GM23338 (cell line): ENCODE measurements at places on chromosomes 2 and 18. TPM values are rescaled to one million over a fixed set of nuclear protein-coding genes. Genes with fewer than 3 reads are reported as not detected.
A peak's percentile ranks its signal among the peaks of the same experiment; 100 is the strongest.

GRCh38 chr18:10872304-10872703 lies 277.1 kb downstream of the PIEZO2 start:
- H3K4me1 ChIP-seq = no peaks in the 10 kb centered on the region
- no peaks in the 10 kb centered on the region for H3K27me3 ChIP-seq
- no peaks in the 10 kb centered on the region for H3K36me3 ChIP-seq
- no peak for DNase-seq
- no peak overlapping the region for H3K4me3 ChIP-seq

Gene GAREM2
- total RNA-seq = 20.8 and 23.8 TPM in 2 replicates

- H3K27ac ChIP-seq = no peak overlapping the region
- no peaks in the 10 kb centered on the region for H3K27me3 ChIP-seq
- no peaks in the 10 kb centered on the region for H3K4me1 ChIP-seq
- no peaks in the 10 kb centered on the region for H3K36me3 ChIP-seq
These were observed 21.8 kb upstream of the GIGYF2 start for GRCh38 chr2:232675381-232675780.

Gene MC2R
- not detected in 2 replicates for total RNA-seq

Gene DSG1
- 0.04 TPM in 1 of 2 replicates, not detected in the other for total RNA-seq

- H3K27me3 ChIP-seq = no peaks in the 10 kb centered on the region
- no peaks in the 10 kb centered on the region for H3K36me3 ChIP-seq
- no peak for DNase-seq
- H3K4me1 ChIP-seq = peaks cover 12% of the 10 kb centered on the region
These were observed 71.5 kb upstream of the TTC39C start for GRCh38 chr18:23943104-23943503.

Gene FKBP1B
- total RNA-seq = 48.2 and 51.3 TPM in 2 replicates

DNA sequence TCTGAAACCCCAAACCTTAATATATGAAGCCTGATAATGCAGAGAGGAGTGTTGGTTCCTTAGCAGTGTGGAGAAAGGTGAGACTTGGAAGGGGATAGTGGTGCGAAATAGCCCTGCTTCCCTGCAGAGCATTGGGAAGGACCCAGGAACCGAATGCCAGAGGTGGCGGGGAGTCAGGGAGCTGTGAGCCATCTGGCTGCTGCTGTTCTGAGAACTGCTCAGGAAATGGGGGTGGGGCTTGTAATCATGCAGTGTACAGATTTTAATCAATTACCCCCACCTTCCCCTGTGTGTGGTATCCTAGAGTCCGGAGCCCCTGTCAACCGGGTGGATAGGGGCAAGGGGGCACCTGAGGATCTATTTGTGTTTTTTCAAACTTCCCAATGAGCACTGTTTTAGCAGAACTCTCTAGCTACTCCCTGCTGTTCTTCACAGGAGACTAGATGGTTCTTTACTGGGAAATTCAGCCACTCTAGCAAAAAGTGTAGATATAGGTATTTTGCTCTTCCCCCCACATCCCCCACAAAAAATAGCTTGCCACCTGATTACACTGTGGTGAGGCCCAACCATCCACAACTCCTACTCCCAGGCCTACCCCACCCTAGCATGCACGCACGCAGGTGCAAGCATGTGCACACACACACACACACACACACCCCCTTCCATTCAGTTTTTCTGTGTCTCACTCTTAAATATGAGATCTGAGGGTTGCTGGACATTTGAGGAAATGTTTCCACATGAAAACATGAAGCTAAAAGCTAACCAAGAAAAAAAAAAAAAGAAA lies 30.1 kb upstream of the MBOAT2 start:
- no peaks in the 10 kb centered on the region for H3K27me3 ChIP-seq
- H3K27ac ChIP-seq = no peak overlapping the region
- H3K4me1 ChIP-seq = no peaks in the 10 kb centered on the region; the same call in 1 of the 2 replicates
- peak; percentile 58 for DNase-seq
- H3K36me3 ChIP-seq = 0 out of 2 replicates have a peak, but pooled peaks cover 5% of the 10 kb centered on the region

Gene CHRNG
- total RNA-seq = not detected in 2 replicates

Gene CRYBA2
- not detected in 2 replicates for total RNA-seq

Gene GATA6
- total RNA-seq = not detected in 2 replicates

DNA sequence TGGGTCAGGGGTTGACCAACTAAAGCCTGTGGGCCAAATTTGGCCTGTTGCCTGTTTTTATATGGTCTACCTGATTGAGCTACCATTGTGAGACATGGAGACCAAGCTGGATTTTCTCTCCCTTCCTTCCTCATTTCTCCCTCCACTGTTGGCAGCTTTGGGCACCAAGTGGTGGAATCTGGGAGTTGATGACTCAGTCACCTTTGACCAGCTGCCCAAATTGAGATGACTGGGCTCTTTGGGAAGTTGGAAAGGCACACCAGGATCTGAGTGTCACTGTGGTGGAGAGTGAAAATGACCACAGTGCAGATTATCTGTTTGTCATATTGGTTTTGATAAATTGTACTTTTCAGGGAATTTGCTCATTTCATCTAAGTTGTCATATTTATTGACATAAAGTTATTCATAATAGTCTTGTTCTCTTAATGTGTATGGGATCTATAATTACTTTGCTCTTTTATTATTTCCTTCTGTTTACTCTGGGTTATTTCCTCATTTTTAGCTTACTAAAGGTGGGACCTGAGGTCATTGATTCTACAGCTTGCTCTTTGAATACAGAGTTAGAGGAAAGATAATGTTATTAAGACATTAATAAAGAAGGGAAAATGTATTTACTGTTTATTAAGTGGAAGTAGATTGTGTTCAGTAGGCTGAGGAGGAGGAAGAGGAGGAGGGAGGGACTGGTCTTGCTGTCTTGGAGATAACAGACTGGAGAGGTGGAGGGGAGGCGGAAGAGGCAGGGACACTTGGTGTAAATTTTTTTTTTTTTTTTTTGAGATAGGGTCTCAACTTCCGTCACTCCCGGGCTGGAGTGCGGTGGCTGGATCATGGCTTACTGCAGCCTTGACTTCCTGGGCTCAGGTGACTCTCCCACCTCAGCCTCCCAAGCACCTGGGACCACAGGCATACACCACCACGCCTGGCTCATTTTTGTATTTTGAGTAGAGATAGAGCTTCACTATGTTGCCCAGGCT lies 31.8 kb downstream of the AGFG1 start:
- H3K27me3 ChIP-seq = no peaks in the 10 kb centered on the region
- no peaks in the 10 kb centered on the region for H3K36me3 ChIP-seq
- H3K4me1 ChIP-seq = peaks cover 13% of the 10 kb centered on the region; the same call in 1 of the 2 replicates
- DNase-seq = no peak
- H3K4me3 ChIP-seq = no peak overlapping the region

DNA sequence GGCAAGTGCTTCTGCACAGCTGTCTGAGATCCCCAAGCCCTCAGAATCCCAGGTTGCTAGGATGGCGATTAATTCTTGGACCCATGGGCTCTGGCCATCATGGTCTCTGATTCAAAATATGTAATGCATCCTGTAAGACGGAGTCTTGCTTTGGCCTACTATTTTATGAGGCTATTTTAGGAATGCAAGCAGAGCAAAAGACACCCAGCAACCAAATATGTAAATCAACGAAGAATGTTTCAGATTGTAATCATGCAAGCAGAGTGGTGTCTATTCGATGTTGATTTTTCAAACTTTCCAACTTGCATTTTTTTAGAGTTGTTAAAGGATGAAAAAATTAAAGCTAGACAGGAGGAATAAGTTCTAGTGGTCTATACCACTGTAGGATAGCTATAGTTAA lies 154.8 kb downstream of the COL6A3 start:
- no peaks in the 10 kb centered on the region for H3K27me3 ChIP-seq
- DNase-seq = no peak
- no peak overlapping the region for H3K4me3 ChIP-seq

DNA sequence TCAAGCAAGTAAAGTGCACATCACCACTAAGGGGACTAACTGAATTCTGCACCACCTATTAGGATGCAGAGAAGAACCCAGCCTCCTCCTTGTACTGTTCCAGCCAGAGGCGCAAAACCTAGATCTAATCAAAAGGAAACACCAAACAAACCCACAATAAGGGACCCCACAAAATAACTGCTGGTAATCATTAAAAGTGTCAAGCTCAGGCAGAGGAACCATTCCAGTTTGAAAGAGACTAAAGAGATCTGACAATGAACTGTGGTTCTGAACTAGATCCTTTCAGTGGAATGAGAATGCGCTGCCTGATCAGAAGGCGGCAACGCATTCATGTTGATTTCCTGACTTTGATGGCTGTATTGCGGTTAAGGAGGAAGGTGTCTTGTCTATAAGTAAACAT lies 16.8 kb downstream of the HDLBP start:
- no peaks in the 10 kb centered on the region for H3K36me3 ChIP-seq
- no peak overlapping the region for H3K4me3 ChIP-seq
- H3K4me1 ChIP-seq = no peaks in the 10 kb centered on the region; the same call in 1 of the 2 replicates
- H3K27ac ChIP-seq = no peak overlapping the region
- no peaks in the 10 kb centered on the region for H3K27me3 ChIP-seq

Gene TAF4B
- total RNA-seq = 15.2 and 27.3 TPM in 2 replicates

DNA sequence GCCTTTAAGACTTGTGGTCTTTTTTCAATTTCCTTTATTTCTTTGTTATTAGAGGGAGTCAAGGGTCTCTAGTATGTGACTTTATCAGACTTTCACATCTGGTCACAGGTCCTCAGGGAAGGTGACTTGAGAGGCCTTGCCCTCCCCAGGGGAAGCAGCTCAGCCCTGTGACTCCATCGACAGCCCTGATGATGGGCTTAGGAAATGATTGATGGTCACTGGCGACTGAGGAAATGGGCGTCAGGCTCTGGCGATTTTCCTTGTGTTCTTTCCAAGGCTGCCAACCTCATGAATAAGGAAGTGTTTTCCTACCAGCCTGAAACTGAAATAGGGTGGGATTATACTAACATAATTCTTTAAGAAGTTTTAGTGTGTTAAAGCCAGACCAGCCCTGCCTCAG lies 21.1 kb downstream of the SERPINE2 start:
- H3K36me3 ChIP-seq = no peaks in the 10 kb centered on the region
- H3K27me3 ChIP-seq = no peaks in the 10 kb centered on the region

- DNase-seq = peak; percentile 58
- peaks cover 54% of the 10 kb centered on the region for H3K27me3 ChIP-seq
- H3K4me1 ChIP-seq = peaks cover 5% of the 10 kb centered on the region; the same call in 1 of the 2 replicates
- H3K36me3 ChIP-seq = no peaks in the 10 kb centered on the region
- no peak within 1 kb of the TSS for H3K27ac ChIP-seq
These were observed at the start of gene SPHKAP for GRCh38 chr2:228181098-228182019. Gene SPHKAP, minus strand, starts transcription at chr2:228181687. Its CDS starts 89 bp downstream, at chr2:228181598.

GRCh38 chr18:11553098-11553940 lies 56.1 kb upstream of the SLC35G4 start:
- H3K27me3 ChIP-seq = no peaks in the 10 kb centered on the region
- no peaks in the 10 kb centered on the region for H3K4me1 ChIP-seq
- no peaks in the 10 kb centered on the region for H3K36me3 ChIP-seq

Gene ADRA2B
- total RNA-seq = 5.9 and 7.9 TPM in 2 replicates

DNA sequence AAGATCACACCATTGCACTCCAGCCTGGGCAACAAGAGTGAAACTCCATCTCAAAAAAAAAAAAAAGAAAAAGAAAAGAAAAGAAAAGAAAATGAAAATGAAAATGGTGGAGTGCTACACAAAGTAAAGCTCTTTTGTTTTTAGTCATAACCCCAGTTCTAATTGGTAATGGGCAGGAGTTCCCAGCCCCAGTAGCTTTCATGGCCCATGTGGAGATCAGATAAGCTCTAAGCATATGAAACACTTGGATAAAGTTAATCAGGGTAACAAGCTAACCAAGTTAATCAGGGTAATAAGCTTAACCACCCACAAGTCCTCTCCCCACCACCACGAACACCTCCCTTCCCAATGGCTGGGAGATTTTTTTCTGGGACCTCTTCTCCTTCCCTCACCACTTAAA lies 240.8 kb downstream of the BCL11A start:
- H3K27ac ChIP-seq = no peak overlapping the region
- H3K36me3 ChIP-seq = no peaks in the 10 kb centered on the region
- H3K27me3 ChIP-seq = no peaks in the 10 kb centered on the region
- H3K4me1 ChIP-seq = peaks cover 17% of the 10 kb centered on the region
- H3K4me3 ChIP-seq = no peak overlapping the region

GRCh38 chr18:59180150-59180845 lies 39.7 kb upstream of the GRP start:
- DNase-seq = no peak
- H3K27ac ChIP-seq = no peak overlapping the region
- H3K4me1 ChIP-seq = no peaks in the 10 kb centered on the region
- H3K4me3 ChIP-seq = no peak overlapping the region
- no peaks in the 10 kb centered on the region for H3K36me3 ChIP-seq

DNA sequence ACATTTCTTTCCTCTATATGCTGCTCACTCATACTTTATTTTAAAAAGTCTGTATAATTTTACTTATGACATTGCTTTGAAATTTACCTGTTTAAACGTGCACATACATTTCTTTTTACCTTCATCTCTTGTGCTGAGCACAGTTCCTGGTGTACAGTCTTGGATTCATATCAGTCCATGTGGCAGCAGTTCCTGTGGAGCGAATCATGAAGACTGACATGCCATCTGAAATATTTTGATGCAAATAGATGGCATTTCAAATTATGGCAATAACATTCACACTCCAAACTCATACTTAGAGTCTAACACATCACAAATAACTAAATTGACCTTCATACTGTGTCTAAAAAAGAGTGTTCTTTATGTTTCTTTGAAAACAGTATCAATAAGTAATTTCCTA lies 90.3 kb upstream of the CDH2 start:
- no peaks in the 10 kb centered on the region for H3K4me1 ChIP-seq
- H3K4me3 ChIP-seq = no peak overlapping the region
- no peaks in the 10 kb centered on the region for H3K36me3 ChIP-seq
- H3K27ac ChIP-seq = no peak overlapping the region

Gene TRABD2A
- 12.1 and 15.7 TPM in 2 replicates for total RNA-seq

- DNase-seq = peak; percentile 40
- H3K27me3 ChIP-seq = no peaks in the 10 kb centered on the region
- no peaks in the 10 kb centered on the region for H3K36me3 ChIP-seq
- peaks cover 54% of the 10 kb centered on the region for H3K4me1 ChIP-seq
- H3K27ac ChIP-seq = peak overlapping the region; percentile 81
These were observed 53.8 kb downstream of the EEF1B2 start for GRCh38 chr2:206213514-206213845.

DNA sequence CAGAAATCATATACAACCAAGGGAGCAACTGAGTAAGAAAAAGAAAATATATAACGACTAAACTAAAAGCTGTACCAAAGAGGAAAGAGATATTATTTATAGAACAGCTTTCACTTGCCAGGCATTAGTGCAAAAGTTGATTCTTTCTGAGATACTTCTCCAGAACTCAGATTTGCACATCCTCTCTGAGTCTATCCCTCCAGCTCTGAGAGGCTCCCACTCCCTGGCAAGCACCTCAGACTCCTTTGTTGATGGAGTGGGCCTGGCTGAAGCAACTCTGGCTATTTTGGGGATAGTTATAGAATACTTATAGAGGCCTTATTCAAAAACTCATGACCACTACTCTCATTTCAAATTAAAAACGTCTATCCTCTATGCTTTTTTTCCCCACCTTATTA lies 501.6 kb upstream of the TNP1 start:
- H3K27ac ChIP-seq = no peak overlapping the region
- H3K27me3 ChIP-seq = no peaks in the 10 kb centered on the region
- no peaks in the 10 kb centered on the region for H3K36me3 ChIP-seq

Gene MAP3K20
- total RNA-seq = 9.6 and 13.7 TPM in 2 replicates

Gene UGT1A9
- not detected in 2 replicates for total RNA-seq

- H3K36me3 ChIP-seq = peaks cover 36% of the 10 kb centered on the region; the same call in 1 of the 2 replicates
- no peak overlapping the region for H3K4me3 ChIP-seq
- no peaks in the 10 kb centered on the region for H3K4me1 ChIP-seq
- no peak for DNase-seq
These were observed 32.5 kb upstream of the SDC1 start for GRCh38 chr2:20257411-20257810.
